ENCODE measurements at places on chromosomes 3 and 15. TPM values are rescaled to one million over a fixed set of nuclear protein-coding genes. Genes with fewer than 3 reads are reported as not detected.

DNA sequence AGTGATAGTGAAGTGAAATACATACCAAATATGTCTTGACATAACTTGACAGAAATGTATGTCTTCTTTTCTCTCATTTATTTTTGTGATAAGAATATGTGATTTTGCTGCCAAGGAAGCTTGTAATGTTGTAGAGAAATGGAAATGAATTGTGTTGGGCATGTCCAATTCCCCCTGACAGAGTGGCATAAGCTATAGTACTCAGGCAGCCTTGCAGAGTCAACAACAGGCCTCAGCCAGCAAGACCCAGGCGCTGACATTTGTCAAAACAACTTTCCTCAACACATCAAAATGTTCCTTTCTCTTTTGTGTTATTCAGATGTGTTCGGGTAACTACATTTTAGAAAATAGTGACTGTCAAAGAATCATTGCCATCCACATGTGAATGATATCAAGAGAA is 538.1 kb upstream of the ATP11B start:
- DNase-seq, result no peak

GRCh38 chr3:144109944-144110343 is 138.3 kb downstream of the DIPK2A start:
- no peak for DNase-seq

GRCh38 chr3:119700920-119701734 is 1.7 kb upstream of the CFAP91 start:
- DNase-seq, result no peak

DNA sequence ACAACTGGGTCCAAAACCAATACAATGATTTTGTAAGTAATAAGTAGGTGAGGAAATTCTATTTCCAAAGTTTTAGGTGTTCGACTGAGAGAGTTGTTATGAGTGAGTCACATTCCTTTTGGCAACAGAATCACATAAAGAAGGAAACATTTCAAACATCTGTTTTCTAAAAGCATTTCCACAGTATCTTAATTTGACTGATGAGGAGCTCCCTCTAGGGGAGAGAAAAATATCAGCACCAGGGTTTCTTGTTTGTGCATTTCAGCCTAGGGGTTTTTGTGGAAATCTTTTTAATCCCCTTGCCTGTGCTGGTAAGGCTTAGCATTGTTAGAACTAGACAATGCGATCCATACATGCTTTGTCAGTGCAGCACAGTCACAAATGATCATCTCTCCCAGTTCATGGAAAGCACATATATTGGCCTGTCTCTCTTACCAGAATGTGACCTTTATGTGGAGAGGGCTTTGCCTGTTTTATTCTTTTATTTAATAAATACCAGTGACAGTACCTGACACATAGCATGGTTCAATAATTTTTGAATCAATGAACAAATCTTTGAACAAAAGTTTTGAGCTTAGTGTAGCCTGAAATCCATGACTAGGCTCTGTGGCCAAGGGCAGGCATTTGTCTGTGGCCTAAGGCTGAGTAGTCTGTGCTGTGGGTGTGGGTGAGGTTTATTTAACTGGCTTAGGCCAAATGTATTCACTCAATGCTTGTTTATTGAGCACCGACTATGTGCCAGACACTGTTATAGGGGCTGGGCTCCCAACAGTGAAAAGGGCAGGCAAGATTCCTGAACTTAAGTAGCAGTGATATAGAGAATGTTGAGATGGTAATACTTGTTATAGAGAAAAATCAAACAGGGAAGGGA is 21.1 kb upstream of the IQCF6 start:
- DNase-seq, result peak; percentile 30

- DNase-seq, result no peak
Measured at GRCh38 chr3:194854659-194855390, 169.1 kb downstream of the FAM43A start.

DNA sequence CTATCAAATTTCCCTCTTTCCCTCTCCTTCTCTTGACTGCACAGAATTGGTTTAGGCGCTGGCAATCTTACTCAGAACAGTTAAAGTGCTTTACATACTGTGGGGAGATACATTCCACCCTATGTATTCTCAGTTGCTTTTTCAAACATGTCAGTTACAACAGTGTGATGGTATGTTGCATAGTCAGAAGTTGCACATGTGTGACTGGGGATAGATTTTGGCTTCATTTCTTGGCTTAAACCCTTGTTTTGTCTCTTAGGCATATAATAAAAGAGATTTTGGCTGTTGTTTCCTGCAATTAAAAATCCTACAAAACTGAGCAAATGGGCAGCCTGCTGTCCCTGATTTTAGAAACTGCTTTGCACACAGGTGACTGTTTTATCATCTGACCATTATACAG is 86.7 kb downstream of the PIK3R4 start:
- no peak for DNase-seq

DNA sequence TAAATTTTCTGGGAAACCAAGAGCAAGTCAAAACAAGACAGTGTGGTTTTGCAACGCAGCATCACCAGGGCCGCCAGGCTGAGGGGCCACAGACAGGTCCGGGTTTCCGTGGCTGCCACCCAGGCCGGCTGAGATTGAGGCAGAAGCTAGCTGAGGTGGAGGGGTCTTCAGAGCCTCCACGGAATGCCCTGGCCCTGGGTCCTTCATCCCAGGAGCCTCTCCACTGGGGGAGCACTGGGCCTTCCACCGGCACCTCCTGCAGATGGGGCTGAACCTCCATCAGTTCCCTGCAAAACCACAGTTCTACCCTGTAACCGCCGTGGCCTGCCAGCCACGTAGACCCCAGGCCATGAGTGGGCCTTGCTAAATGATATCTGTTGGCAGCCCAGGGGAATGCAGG is 152.7 kb downstream of the CHSY1 start:
- DNase-seq, result no peak

DNA sequence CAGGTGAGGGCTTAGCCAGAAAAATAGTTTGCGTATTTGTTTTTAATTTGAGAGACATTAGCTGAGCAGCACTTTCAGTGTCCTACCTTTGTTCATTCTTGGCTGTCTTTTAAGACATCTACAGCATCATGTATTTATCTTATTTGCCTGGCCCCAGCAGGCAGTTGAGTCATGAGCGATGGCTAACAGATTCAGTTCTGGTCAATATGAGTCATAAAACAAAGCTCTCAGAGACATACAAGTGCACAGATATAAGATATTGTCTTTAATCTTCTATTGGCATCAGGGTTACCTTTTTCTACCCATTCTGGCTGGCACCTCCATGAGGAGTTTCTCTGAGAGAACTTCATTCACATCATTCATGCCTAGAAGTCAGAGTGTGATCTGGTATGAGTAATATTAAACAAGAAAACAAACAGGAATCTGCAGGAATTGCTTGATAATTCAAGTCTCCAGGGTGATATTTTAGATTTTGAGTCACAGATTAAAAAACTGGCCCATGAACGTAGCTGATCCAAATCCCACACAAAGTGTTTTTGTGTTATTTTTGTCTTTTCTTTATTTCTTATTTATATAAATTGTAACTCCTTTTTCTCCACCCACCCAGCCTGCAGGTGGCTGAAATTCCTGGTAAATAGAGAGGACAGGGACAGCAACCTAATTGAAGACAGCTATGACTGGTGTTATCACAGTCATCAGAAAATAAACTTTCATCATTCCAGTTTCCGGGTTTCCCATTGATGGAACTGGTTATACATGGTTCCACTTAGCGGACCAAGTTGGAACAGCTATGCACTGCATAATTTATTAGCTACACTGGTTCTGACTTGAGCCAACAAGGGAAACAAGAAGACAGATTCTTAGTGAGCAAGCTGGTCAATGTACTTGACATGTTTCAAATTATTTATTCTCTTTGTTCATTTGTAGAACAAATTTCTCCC is 47.3 kb downstream of the PLSCR2 start:
- no peak for DNase-seq

GRCh38 chr3:97979610-97980009 is 7.4 kb upstream of the RIOX2 start:
- DNase-seq, result no peak

GRCh38 chr3:15629860-15630597 is 28.5 kb downstream of the BTD start:
- peak; percentile 61 for DNase-seq

GRCh38 chr15:51355096-51355495 is 13.6 kb downstream of the GLDN start:
- DNase-seq, result no peak

GRCh38 chr3:118818386-118818785 is 216.3 kb downstream of the IGSF11 start:
- DNase-seq, result peak; percentile 25

GRCh38 chr3:174431717-174432116 is 427.4 kb upstream of the NAALADL2 start:
- DNase-seq, result no peak

- DNase-seq, result no peak
Measured at GRCh38 chr15:35182841-35183479, 97.9 kb upstream of the NANOGP8 start.

DNA sequence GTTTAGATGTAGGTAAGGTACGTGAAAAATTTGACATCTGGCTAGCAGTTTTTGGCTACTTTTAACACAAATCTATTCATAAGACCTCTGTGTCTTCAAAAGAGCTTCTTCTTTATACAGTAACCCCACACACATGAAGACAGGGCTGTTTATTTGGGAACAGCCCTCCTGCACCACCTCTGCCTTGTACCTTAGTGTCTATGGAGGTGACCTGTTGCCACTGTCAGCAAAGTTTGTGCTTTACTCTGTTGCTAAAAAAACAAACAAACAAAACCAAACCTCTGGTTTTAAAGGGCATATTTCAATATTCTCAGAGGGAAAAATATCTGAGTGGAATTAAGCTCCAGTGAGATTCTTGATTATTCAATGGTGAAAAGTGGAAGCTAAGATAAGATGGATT is 122.0 kb downstream of the ARPP21 start:
- DNase-seq, result no peak

GRCh38 chr3:30656624-30657141 is 50.3 kb downstream of the TGFBR2 start:
- no peak for DNase-seq

GRCh38 chr3:127763816-127764215 is 58.5 kb downstream of the MGLL start:
- no peak for DNase-seq

DNA sequence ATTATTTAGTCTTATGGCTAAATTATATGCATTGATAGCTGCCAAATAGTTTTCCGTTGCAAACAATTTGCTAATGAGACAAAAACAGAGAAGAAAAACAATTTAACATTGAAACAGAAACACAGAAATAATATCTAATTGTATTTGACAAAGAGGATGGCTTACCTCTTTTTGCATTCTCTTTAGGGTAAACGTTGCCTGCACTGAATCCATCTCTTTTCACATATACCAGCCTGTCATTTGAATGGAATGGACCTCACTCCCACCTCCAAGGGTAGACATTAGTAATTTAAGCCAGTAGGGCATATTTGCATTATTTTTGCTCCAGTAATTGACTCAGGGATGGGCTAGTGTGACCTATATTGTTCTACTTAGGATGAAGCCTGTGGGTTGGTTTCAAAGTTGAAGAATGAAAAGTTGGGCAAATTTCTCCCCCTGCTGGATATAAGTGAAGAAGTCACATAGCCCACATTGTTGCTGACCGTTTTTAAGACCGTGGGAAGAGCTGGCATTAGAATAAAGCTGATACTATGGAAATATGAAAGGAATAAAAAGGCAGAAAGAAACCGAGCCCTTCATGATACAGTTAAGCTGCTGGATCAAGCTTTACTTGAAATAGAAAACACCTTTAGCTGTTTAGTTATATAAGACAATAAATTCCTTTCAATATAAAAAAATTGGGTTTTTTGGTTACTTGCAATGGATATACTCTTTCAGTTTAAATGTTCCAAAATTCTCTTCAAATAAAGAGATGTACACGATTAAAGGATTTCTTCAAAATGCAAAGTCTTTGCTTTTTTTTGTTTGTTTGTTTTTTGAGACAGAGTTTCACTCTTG is 26.9 kb downstream of the PIERCE2 start:
- peak; percentile 48 for DNase-seq

DNA sequence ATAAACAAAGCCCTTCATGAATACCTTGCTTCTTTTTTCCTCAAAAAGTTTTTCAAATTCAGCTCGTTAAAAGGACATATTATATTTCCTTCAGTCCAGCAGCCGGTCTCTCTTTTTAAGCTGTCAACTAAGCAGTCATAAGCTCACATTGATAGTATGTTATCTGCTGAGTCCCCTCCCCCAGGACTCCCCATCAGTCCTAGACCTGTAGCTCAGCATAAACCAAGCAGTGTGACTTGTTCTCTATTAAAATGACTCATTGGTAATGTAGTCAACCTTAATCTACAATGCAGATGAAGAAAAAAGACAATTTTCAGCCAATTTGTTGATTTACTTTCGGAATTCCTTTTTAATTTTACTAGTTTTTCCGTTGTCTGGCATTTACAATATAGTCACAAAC is 483.8 kb downstream of the MECOM start:
- no peak for DNase-seq

DNA sequence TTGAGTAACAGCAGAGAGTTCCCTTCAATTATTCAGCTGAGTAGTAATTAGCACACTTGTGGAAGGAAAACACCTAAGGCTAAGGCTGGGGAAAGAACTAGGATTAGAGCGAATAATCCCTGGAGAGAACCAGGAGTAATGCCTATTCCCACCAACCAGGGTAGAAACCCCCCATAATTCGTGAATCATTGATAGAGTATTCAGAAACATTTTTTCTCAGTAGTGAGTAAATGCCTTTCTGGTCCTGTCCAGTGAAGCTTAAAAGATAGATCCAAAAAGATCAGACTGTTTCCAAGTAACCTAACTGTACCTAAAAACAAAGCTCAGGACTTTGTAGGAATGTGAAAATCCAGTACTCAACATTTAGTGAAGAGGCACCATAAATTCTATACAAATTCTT is 71.2 kb downstream of the DGKG start:
- no peak for DNase-seq

GRCh38 chr3:122942937-122943827 is 84.4 kb downstream of the SEMA5B start:
- DNase-seq, result peak; percentile 58

- DNase-seq, result no peak
Measured at GRCh38 chr3:5319454-5319853, 131.9 kb downstream of the EDEM1 start.

- no peak for DNase-seq
Measured at GRCh38 chr3:63964681-63965485, 52.7 kb upstream of the SCAANT1 start.

GRCh38 chr3:16839271-16840100 is 45.3 kb upstream of the PLCL2 start:
- no peak for DNase-seq

DNA sequence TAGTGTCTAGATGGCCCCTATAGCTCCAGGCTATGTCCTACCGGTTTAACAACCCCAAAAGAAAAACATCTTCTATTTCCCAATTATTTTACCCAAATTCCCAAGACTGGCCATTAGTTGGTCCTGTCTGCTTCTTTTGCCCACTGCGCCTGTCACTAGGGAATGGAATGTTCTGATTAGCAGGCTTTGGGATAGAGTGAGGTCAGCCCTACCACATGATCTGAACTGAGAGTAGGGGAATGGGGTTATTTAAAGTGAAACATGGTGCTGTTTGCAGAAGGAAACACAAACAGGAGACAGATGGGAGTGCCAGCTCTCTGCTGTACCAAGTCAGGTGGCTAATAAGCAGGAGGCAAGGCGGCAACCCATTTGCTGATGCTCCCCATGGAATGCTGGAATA is 635.6 kb upstream of the CFAP20DC start:
- DNase-seq, result no peak

GRCh38 chr3:124163689-124164088 is 171.8 kb upstream of the ROPN1 start:
- no peak for DNase-seq

GRCh38 chr3:78820542-78820941 is 947.3 kb downstream of the ROBO1 start:
- no peak for DNase-seq

The FGF12 gene
- total RNA-seq, result 1.5 TPM

The NRROS gene
- total RNA-seq, result not detected

The TM4SF4 gene
- 10.9 TPM for total RNA-seq

The HEXA gene
- 177 TPM for total RNA-seq

The ITIH1 gene
- not detected for total RNA-seq

The CACNA1D gene
- not detected for total RNA-seq

The CDCP1 gene
- total RNA-seq, result 11.3 TPM

The FRMD4B gene
- 6.0 TPM for total RNA-seq

Measured in Caki2 (cell line).